ENCODE measurements at places on chromosomes 4 and X. TPM values are rescaled to one million over a fixed set of nuclear protein-coding genes. Genes with fewer than 3 reads are reported as not detected.
A peak's percentile ranks its signal among the peaks of the same experiment; 100 is the strongest.

- H3K27me3 ChIP-seq = no peaks in the 10 kb centered on the region
- no peaks in the 10 kb centered on the region for H3K4me1 ChIP-seq
- no peak overlapping the region for H3K27ac ChIP-seq
- H3K36me3 ChIP-seq = no peaks in the 10 kb centered on the region
These were observed 364.2 kb downstream of the BMPR1B start for GRCh38 chr4:95122001-95122400.

DNA sequence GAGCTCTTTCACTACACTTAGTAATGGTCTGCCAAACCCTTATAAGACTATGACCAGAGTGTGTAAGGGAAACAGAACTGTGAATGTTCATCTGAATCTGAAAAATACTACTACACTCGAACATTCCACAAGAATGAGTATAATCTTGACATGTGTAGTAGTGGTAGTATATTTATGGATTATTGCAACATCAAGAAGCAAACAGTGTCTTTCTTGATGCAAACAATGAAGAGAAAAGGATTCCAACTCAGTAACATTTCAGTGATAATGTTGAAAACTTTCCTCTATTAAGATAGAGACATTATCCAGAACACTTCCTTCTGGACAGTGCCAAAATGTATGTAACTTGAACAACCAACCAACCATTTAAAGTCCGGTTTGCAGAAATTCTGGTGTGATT is 394.7 kb upstream of the CPEB2 start:
- no peaks in the 10 kb centered on the region for H3K27me3 ChIP-seq
- H3K36me3 ChIP-seq = no peaks in the 10 kb centered on the region

- no peaks in the 10 kb centered on the region for H3K27me3 ChIP-seq
- H3K4me3 ChIP-seq = no peak overlapping the region
- H3K27ac ChIP-seq = no peak overlapping the region
- DNase-seq = no peak
- no peaks in the 10 kb centered on the region for H3K36me3 ChIP-seq
These were observed 344.0 kb downstream of the CENPC start for GRCh38 chr4:67201334-67201733.

GRCh38 chrX:134711135-134711921 is 53.1 kb upstream of the PLAC1 start:
- no peak overlapping the region for H3K27ac ChIP-seq
- H3K4me3 ChIP-seq = no peak overlapping the region
- no peak for DNase-seq
- no peaks in the 10 kb centered on the region for H3K36me3 ChIP-seq

DNA sequence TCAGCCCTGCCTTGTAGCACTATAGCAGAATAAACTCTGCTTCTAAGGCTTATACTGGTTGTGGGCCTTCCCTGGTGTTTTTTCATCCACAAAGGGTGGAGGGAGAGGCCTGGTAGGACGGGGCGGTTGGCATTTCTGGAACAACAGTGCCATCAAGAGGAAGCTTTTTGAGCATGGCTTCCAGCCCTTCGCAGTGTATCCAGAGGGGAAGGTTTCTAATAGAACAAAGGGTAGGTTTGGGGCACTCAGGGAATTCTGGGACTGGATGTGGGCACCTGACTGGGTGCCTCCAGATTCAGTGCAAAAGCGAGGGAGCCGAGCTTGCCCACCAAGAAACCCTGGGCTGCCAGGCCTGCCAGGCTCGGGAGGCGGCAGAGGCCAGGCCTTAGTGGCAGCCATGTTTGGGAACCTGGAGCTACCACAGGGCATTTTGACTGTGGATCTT is 229.6 kb upstream of the AGTR2 start:
- H3K36me3 ChIP-seq = no peaks in the 10 kb centered on the region
- no peaks in the 10 kb centered on the region for H3K4me1 ChIP-seq
- peak; percentile 57 for DNase-seq
- no peak overlapping the region for H3K4me3 ChIP-seq

GRCh38 chr4:75030028-75030427 is 97.1 kb downstream of the PARM1 start:
- H3K4me1 ChIP-seq = no peaks in the 10 kb centered on the region
- H3K36me3 ChIP-seq = no peaks in the 10 kb centered on the region
- H3K27me3 ChIP-seq = no peaks in the 10 kb centered on the region

DNA sequence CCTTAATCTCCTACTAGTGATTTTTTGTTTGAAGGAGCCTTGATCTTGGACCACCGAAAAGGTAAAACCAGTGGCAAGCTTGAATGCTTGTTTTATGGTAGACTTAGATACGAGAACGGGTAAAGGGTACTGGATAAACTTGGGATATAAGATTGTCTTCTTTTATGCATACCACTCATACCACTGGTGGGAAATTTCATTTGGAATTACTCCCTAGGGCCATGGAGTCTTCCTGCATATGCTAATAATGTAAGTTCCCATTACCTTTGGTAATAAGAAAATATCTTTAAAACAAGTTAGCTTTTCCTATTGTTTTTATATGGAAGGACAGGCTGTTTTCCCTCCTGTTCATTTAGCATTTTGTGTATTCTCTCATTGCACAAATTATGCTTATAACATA is 11.7 kb downstream of the SMARCAD1 start:
- no peaks in the 10 kb centered on the region for H3K27me3 ChIP-seq
- peaks cover 15% of the 10 kb centered on the region for H3K36me3 ChIP-seq
- H3K27ac ChIP-seq = no peak overlapping the region

DNA sequence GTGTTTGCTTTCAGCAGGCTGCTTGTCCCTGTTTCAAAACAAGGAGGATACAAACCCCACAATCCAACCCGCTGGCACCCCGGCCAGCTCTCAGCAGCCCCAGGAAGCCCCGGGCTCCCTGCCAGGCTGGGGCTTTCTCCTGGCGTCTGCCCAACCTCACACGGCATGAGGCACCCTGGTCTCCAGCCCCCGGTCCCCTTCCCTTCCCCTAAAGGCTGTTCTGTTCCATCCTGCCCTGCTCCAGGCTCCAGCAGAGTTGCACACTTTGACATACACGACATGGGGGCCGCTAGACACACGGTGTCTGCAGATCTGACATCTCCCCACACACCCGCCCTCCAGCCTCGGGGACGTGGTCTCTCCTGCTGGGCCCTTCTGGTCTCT is 107.7 kb upstream of the ADRA2C start:
- no peaks in the 10 kb centered on the region for H3K36me3 ChIP-seq
- no peaks in the 10 kb centered on the region for H3K4me1 ChIP-seq
- no peaks in the 10 kb centered on the region for H3K27me3 ChIP-seq
- no peak overlapping the region for H3K4me3 ChIP-seq

GRCh38 chr4:109441862-109442458 is 8.3 kb downstream of the SEC24B start:
- H3K36me3 ChIP-seq = peaks cover 6% of the 10 kb centered on the region
- no peak overlapping the region for H3K4me3 ChIP-seq
- peaks cover 17% of the 10 kb centered on the region for H3K4me1 ChIP-seq
- H3K27me3 ChIP-seq = no peaks in the 10 kb centered on the region
- H3K27ac ChIP-seq = no peak overlapping the region
- no peak for DNase-seq

GRCh38 chrX:638482-639131 is 8.0 kb downstream of the SHOX start:
- no peaks in the 10 kb centered on the region for H3K36me3 ChIP-seq
- peaks cover 73% of the 10 kb centered on the region for H3K27me3 ChIP-seq
- H3K4me3 ChIP-seq = no peak overlapping the region
- H3K4me1 ChIP-seq = no peaks in the 10 kb centered on the region
- H3K27ac ChIP-seq = no peak overlapping the region

DNA sequence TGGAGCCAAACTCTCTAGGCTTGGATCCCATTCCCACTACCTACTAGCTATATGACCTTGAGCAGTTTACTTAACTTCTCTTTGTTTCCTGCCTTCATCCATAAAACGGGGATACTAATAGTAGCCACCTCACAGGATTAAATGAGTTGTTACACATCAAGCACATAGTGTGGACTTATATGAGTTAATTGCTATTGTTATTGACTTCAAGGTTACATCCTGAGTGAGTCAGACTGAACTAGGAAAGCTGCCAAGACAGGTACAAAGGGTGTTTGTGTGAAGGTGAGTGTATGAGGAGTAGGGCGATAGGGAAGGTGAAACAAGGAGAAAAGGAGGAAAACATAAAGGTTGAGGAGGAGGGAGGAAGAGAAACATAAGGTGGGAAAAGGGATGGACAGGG is 32.2 kb downstream of the TFDP3 start:
- H3K4me1 ChIP-seq = no peaks in the 10 kb centered on the region
- H3K27me3 ChIP-seq = no peaks in the 10 kb centered on the region
- H3K27ac ChIP-seq = no peak overlapping the region
- no peak overlapping the region for H3K4me3 ChIP-seq
- no peak for DNase-seq

DNA sequence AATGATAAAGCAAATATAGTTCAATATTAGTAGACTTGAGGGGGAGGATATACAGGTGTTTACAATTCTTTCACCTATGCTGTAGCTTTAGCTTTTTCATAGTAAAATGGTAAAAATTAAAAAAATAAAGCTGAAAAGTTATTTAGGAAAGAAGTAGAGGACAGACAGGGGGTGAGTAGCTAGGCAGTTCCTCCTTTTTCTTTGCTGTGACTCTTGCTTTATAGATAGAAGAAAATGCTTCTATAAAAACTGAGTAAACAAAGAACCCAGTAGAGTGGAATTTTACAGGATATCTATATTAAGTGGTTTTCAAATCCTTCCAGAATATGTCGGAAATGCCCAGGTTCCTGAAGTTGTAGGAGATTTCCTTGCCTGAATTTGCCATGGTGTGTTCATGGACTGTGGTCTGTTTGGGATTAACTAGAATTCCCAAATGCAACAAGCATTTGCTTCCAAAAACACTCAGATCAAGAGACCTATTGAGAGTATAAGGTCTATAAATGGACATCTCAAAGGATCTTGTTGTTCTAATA is 74.9 kb downstream of the KDR start:
- H3K27me3 ChIP-seq = no peaks in the 10 kb centered on the region
- no peak overlapping the region for H3K4me3 ChIP-seq
- H3K27ac ChIP-seq = no peak overlapping the region
- H3K36me3 ChIP-seq = no peaks in the 10 kb centered on the region
- H3K4me1 ChIP-seq = no peaks in the 10 kb centered on the region
- no peak for DNase-seq

DNA sequence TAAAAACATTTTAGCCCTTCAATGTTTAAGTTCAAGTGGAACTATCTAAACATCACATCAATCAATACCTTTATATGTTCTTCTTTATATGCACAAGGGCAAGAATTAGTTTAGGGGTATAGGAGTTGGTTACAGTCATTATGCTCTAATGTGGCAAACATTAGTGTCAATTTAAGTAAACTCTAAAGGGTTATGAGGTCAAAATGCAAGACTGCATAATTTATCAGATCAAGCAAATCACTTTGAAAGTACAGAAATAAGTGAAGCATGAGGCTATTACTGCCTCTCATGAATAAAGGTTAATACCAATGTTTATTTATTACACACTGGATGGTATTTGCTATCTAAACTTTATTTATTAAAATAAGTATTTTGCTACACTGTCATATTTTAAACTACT is 59.7 kb downstream of the MAB21L2 start:
- no peaks in the 10 kb centered on the region for H3K36me3 ChIP-seq
- H3K4me1 ChIP-seq = no peaks in the 10 kb centered on the region
- no peak overlapping the region for H3K4me3 ChIP-seq
- no peaks in the 10 kb centered on the region for H3K27me3 ChIP-seq
- DNase-seq = no peak

DNA sequence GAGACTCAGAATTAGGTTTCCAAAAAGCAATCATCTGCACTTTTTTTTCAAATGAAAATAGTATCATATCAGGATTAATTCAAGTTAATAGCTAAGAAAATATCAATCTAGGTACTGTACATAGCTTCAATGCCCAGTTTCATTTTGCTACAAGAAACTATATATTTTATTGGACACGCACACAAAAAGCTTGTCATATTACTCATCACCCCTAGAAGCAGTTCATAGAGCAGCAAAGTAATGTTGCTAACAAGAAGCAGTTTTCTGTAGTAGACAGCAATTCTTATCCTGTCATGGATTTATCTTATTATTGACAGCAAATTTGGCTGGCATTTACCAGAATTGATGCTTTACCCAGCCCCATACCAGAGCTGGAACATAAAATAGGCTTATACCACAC is 52.3 kb upstream of the LSM6 start:
- H3K27ac ChIP-seq = no peak overlapping the region
- H3K4me1 ChIP-seq = no peaks in the 10 kb centered on the region
- no peaks in the 10 kb centered on the region for H3K27me3 ChIP-seq
- no peak overlapping the region for H3K4me3 ChIP-seq
- H3K36me3 ChIP-seq = no peaks in the 10 kb centered on the region

GRCh38 chr4:24656906-24657305 is 72.6 kb upstream of the DHX15 start:
- no peaks in the 10 kb centered on the region for H3K27me3 ChIP-seq
- no peaks in the 10 kb centered on the region for H3K36me3 ChIP-seq
- no peak overlapping the region for H3K27ac ChIP-seq
- H3K4me1 ChIP-seq = no peaks in the 10 kb centered on the region
- DNase-seq = no peak

GRCh38 chr4:38582889-38583470 is 81.0 kb upstream of the KLF3 start:
- H3K27me3 ChIP-seq = no peaks in the 10 kb centered on the region
- peak overlapping the region; percentile 35 for H3K27ac ChIP-seq
- H3K36me3 ChIP-seq = no peaks in the 10 kb centered on the region

- no peaks in the 10 kb centered on the region for H3K4me1 ChIP-seq
- DNase-seq = no peak
- H3K27me3 ChIP-seq = peaks cover 28% of the 10 kb centered on the region
- no peak overlapping the region for H3K27ac ChIP-seq
- H3K4me3 ChIP-seq = no peak overlapping the region
These were observed 260 bp upstream of the CCDC149 start for GRCh38 chr4:24913119-24913485.

The PDZD4 gene
- 5.8 TPM for total RNA-seq

The CSAG3 gene
- total RNA-seq = not detected

The CSAG2 gene
- not detected for total RNA-seq

The ERVMER34-1 gene
- total RNA-seq = not detected

The ALAS2 gene
- total RNA-seq = not detected

The AFF2 gene
- total RNA-seq = 2.8 TPM

The PTPN13 gene
- 8.1 TPM for total RNA-seq

The GAB3 gene
- total RNA-seq = 11.2 TPM

The GABRG1 gene
- not detected for total RNA-seq

The GYPE gene
- 0.21 TPM for total RNA-seq

The KLF8 gene
- total RNA-seq = 4.2 TPM

The DUX4 gene
- not detected for total RNA-seq

The RTL9 gene
- not detected for total RNA-seq
